Thymus (tissue), 14 donors: ENCODE measurements at places on chromosomes 3 and 15. TPM values are rescaled to one million over a fixed set of nuclear protein-coding genes. Genes with fewer than 3 reads are reported as not detected.

DNA sequence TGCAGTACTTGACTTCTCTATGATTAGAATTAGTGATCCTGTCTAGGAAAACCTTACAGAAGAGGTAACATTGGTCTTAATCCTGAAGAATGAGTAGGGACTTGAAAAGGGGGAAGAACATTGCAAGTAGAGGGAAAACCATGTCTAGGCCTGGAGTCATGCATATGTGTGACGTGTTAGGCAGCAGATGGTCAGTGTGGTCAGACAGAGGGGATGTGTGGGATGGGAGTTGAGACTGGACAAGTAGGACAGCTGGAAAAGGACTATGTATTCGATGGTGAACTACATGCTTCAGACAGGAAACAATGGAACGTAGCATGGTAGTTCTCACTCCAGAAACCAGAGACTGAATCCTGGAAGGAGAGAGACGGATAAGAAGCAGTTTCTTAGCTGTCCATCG is 235.6 kb upstream of the LRTM1 start:
- no peaks in the 10 kb centered on the region for H3K27me3 ChIP-seq
- no peak overlapping the region for H3K4me3 ChIP-seq
- H3K4me1 ChIP-seq: no peaks in the 10 kb centered on the region
- no peak for DNase-seq
- H3K36me3 ChIP-seq: no peaks in the 10 kb centered on the region

GRCh38 chr3:198070871-198071270 is 110.9 kb downstream of the LMLN start:
- no peak for DNase-seq
- no peaks in the 10 kb centered on the region for H3K27me3 ChIP-seq
- no peaks in the 10 kb centered on the region for H3K4me1 ChIP-seq
- H3K27ac ChIP-seq: no peak overlapping the region
- no peaks in the 10 kb centered on the region for H3K36me3 ChIP-seq
- no peak overlapping the region for H3K4me3 ChIP-seq

GRCh38 chr15:95655089-95655607 is 675.4 kb upstream of the NR2F2 start:
- no peaks in the 10 kb centered on the region for H3K27me3 ChIP-seq
- no peaks in the 10 kb centered on the region for H3K36me3 ChIP-seq
- no peak overlapping the region for H3K4me3 ChIP-seq
- H3K27ac ChIP-seq: no peak overlapping the region
- no peaks in the 10 kb centered on the region for H3K4me1 ChIP-seq

- H3K36me3 ChIP-seq: no peaks in the 10 kb centered on the region
- no peaks in the 10 kb centered on the region for H3K4me1 ChIP-seq
- no peak overlapping the region for H3K27ac ChIP-seq
- no peak overlapping the region for H3K4me3 ChIP-seq
- no peak for DNase-seq
- H3K27me3 ChIP-seq: no peaks in the 10 kb centered on the region
These were observed 364.1 kb upstream of the KCNMB2 start for GRCh38 chr3:178172121-178172520.

Gene PLCH1
- total RNA-seq: 29.3 TPM

- H3K4me1 ChIP-seq: no peaks in the 10 kb centered on the region
- H3K4me3 ChIP-seq: no peak overlapping the region
- H3K27me3 ChIP-seq: no peaks in the 10 kb centered on the region
- no peak for DNase-seq
- no peaks in the 10 kb centered on the region for H3K36me3 ChIP-seq
These were observed 80.8 kb upstream of the RNU6-1 start for GRCh38 chr15:67920524-67921240.

Gene LIPH
- 0.09 TPM for total RNA-seq

GRCh38 chr3:70387889-70388288 is 75.5 kb upstream of the MDFIC2 start:
- H3K36me3 ChIP-seq: no peaks in the 10 kb centered on the region
- no peaks in the 10 kb centered on the region for H3K4me1 ChIP-seq
- H3K27ac ChIP-seq: no peak overlapping the region
- DNase-seq: no peak

Gene CNOT10
- 41.6 TPM for total RNA-seq

DNA sequence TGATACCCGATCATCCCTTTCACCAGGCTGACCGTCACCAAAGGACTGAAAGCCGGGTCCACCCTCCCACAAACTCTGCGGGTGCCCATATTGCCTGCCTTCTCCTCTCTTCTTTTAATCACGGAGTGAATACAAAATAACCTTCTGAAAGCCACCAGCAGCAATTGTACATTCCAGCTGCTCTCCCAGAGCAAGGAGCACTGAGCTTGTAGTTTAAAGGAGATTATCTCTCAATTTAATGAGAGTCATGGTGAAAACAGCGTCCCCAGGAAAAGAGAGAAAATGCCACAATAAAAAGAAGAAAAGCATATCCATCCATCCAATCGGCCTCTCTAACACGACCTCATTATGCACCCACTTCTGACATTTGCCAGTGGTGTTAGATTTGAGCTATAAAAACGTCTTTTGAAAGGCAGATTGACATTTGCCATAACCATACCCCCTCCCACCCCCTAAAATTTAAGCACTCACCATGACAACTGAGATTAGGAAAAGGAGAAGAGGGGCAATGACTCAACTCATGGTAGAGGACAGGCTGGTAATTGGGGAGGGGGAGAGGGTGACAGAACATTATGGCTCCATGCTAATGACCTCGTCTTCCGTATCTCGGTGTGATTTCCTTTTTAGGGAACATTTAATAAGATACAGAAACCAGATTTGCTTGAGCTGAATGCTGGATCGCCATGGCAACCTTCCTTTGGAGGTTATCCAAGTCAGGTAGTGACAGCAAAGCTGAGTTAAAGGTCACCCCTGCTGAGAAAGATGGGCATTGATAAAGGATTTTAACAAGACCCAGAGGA is 106.2 kb downstream of the ST8SIA2 start:
- DNase-seq: no peak
- no peaks in the 10 kb centered on the region for H3K36me3 ChIP-seq
- H3K4me1 ChIP-seq: no peaks in the 10 kb centered on the region
- H3K4me3 ChIP-seq: no peak overlapping the region
- H3K27ac ChIP-seq: no peak overlapping the region

- H3K27me3 ChIP-seq: no peaks in the 10 kb centered on the region
- H3K36me3 ChIP-seq: no peaks in the 10 kb centered on the region
- no peak overlapping the region for H3K4me3 ChIP-seq
- no peaks in the 10 kb centered on the region for H3K4me1 ChIP-seq
- peak overlapping the region; percentile 11 for H3K27ac ChIP-seq
These were observed 11.4 kb downstream of the GPR87 start for GRCh38 chr3:151305060-151305774.

GRCh38 chr3:41259449-41260062 is 60.3 kb downstream of the CTNNB1 start:
- H3K27ac ChIP-seq: no peak overlapping the region
- H3K27me3 ChIP-seq: no peaks in the 10 kb centered on the region
- no peaks in the 10 kb centered on the region for H3K36me3 ChIP-seq
- DNase-seq: no peak
- no peak overlapping the region for H3K4me3 ChIP-seq

DNA sequence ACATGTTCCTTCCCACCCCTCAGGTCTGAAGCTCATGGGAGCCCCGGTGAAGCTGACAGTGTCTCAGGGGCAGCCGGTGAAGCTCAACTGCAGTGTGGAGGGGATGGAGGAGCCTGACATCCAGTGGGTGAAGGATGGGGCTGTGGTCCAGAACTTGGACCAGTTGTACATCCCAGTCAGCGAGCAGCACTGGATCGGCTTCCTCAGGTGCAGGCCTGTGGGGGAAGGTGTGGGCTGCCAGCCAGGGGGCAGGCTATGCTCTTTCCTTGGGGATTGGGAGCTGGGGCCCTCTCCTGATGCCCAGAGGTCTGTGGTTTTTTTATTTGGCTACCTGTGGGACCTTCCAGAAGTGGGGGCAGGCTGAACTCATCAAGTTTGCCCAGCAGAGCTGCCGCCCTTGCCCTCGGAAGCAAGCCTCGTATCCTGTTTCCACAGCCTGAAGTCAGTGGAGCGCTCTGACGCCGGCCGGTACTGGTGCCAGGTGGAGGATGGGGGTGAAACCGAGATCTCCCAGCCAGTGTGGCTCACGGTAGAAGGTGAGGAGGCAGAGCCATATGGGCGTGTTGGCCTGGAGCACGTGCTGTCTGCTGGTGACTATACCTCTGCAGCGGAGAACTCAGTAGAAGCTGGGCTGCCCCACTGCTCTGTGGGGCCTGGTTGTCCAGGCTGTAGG is 2.2 kb downstream of the TYRO3 start:
- H3K27ac ChIP-seq: no peak overlapping the region
- H3K4me1 ChIP-seq: peaks cover 42% of the 10 kb centered on the region
- H3K36me3 ChIP-seq: no peaks in the 10 kb centered on the region
- DNase-seq: no peak
- H3K27me3 ChIP-seq: peaks cover 48% of the 10 kb centered on the region

Gene CCR9
- 214 TPM for total RNA-seq

GRCh38 chr15:59138243-59138642 is 33.3 kb downstream of the CCNB2 start:
- H3K36me3 ChIP-seq: peaks cover 57% of the 10 kb centered on the region
- no peak overlapping the region for H3K27ac ChIP-seq
- H3K4me1 ChIP-seq: no peaks in the 10 kb centered on the region
- no peak overlapping the region for H3K4me3 ChIP-seq
- H3K27me3 ChIP-seq: no peaks in the 10 kb centered on the region
- DNase-seq: peak; percentile 17

DNA sequence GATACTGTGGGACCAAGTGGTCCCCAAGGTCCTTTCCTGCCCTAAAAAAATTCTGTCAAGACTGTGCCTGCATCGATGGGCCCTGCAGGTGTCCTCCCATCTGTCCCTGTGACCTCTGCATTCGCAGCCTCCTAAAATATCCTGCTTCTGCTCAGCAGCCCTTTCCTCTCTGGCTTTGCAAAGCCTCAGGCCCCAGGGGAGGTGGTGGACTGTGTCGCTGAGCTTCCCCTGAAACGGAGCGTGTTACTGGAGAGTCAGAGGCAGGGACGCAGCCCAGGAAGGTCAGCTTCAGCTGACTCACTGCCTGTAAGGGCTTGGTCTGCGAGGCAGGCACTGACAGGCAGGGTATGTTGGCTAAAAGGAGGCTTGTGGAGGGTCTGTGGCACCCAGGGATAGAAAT is 110.0 kb downstream of the RAB11A start:
- peaks cover 6% of the 10 kb centered on the region for H3K4me1 ChIP-seq
- no peak overlapping the region for H3K27ac ChIP-seq
- no peak overlapping the region for H3K4me3 ChIP-seq
- H3K36me3 ChIP-seq: no peaks in the 10 kb centered on the region

GRCh38 chr15:90873998-90874605 is 5.7 kb downstream of the FURIN start:
- no peak for DNase-seq
- no peaks in the 10 kb centered on the region for H3K27me3 ChIP-seq
- H3K4me3 ChIP-seq: no peak overlapping the region
- peaks cover 43% of the 10 kb centered on the region for H3K4me1 ChIP-seq

- H3K27ac ChIP-seq: no peak overlapping the region
- H3K27me3 ChIP-seq: no peaks in the 10 kb centered on the region
- H3K4me1 ChIP-seq: no peaks in the 10 kb centered on the region
- peaks cover 32% of the 10 kb centered on the region for H3K36me3 ChIP-seq
These were observed 49.1 kb downstream of the RUBCN start for GRCh38 chr3:197687570-197687969.

DNA sequence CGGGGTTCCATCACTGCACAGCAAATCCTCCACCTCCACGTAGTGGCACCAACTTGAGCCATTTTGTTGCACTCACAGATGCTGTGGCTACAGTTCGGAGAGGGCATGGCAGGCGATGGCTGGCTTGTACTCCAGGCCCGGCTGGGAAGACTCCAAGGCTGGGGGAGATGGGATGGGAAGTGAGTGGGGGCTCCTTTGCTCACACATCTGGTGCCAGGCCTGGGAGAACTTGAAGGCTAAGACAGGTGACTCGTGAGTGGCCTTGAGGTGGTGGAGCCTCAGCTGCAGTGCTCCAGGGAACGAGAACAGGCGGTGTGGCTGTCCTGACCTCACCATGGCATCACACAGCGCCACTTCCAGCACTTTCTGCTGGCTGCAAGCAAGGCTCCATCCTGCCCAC is 87.9 kb downstream of the PLXNA1 start:
- no peak overlapping the region for H3K27ac ChIP-seq
- H3K4me1 ChIP-seq: no peaks in the 10 kb centered on the region
- no peak for DNase-seq
- no peaks in the 10 kb centered on the region for H3K27me3 ChIP-seq

- H3K4me1 ChIP-seq: peaks cover 3% of the 10 kb centered on the region
- H3K27me3 ChIP-seq: peaks cover 26% of the 10 kb centered on the region
- no peak for DNase-seq
- H3K36me3 ChIP-seq: no peaks in the 10 kb centered on the region
These were observed 1.1 kb upstream of the PPARG start for GRCh38 chr3:12287727-12288181.

DNA sequence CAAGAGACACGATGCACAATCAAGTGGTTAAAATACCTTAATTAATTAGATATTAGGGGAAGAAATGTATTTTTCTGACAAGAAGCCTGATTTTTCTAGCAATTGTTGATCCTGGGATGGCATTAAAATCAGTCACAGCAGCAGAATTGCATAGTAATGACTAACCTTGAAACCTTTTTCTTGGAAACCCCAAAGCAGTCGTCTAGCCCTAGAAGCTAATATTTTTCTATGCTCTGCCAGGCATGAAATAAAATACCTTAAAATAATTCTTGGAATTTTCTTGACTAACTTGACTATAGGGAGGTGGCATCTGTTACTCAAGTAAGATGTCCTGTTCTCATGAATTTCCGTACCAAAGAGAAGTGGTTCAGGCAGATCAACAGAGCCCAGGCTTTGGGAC is 204.1 kb downstream of the THRB start:
- no peak overlapping the region for H3K27ac ChIP-seq
- H3K4me3 ChIP-seq: no peak overlapping the region
- no peak for DNase-seq
- no peaks in the 10 kb centered on the region for H3K4me1 ChIP-seq
- no peaks in the 10 kb centered on the region for H3K36me3 ChIP-seq

Gene PODXL2
- total RNA-seq: 4.3 TPM

Gene SEMA6D
- total RNA-seq: 7.6 TPM

Gene CHRNA7
- 0.61 TPM for total RNA-seq

DNA sequence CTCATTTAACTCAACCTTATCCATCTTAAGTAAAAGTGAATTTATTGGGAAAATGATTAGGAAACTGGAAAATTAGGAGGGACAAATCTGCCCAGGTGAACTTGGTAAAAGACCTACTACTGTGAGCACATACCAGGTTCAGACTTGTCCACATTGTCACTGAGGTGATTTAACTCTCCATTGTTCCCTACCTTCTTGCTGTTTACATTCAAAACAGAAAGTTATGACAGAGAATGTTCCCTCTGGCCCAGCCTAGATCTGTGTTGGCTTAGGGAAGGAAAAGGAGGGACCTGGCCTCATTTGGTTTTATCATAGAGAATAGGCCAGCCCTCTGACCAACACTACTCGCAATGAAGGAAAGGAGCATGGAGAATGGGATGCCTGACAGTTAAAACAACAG is 117.6 kb downstream of the SATB1 start:
- H3K4me1 ChIP-seq: no peaks in the 10 kb centered on the region
- no peak overlapping the region for H3K4me3 ChIP-seq
- no peaks in the 10 kb centered on the region for H3K36me3 ChIP-seq

DNA sequence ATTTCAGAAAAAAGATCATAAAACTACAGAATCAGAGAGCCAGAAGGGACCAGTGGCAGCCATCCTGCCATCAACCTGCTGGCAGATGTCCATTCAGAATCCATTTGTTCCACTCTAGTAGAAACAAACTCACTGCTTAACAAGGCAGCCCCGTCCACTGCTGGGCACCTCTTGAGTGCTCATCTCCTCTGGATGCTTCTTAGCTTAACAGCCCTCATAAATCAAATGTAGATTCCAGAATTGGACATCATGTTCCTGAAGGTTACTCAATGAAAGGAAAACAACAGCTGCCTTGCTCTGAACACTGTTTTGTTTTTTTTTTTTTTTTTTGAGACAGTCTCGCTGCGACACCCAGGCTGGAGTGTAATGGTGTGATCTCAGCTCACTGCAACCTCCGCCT is 37.3 kb downstream of the ABCC5 start:
- no peak overlapping the region for H3K4me3 ChIP-seq
- H3K36me3 ChIP-seq: peaks cover 19% of the 10 kb centered on the region
- no peaks in the 10 kb centered on the region for H3K27me3 ChIP-seq
- H3K4me1 ChIP-seq: peaks cover 6% of the 10 kb centered on the region
- no peak for DNase-seq
